Activated CD4-positive, CD25-positive, alpha-beta regulatory T cell (primary cell): ENCODE measurements at places on chromosomes 2 and 18.

DNA sequence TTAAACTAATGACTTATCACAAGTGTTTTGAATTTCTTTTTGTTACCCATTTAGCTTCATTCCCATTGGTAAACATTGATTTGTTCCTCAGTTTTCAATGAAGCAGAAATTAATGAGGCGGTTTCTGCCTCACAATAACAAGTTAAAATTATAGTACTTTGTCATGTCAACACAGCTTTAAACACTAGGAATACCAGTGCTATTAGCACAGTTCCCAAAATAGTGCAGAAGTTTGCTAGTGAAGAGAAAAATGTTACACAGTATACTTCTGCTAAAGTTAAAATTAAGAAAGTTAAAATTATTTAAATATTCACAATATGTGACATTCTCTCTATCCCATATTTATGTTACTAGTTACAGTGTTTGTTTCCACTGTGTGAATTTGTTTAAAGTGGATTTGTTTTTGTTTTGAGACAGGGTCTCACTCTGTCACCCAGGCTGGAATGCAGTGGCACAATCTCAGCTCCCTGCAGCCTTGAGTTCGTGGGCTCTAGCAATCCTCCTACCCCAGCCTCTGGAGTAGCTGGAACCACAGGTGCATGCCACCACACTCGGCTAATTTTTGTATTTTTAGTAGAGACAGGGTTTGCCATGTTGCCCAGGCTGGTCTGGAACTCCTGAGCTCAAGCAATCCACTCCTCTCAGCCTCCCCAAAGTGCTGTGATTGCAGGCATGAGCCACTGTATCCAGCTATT is 3.8 kb upstream of the CHN1 start:
- DNase-seq, result no peak

GRCh38 chr18:48599391-48599790 is 60.6 kb downstream of the CTIF start:
- no peak for DNase-seq

GRCh38 chr2:25483607-25484266 is 142.0 kb upstream of the DNMT3A start:
- DNase-seq, result no peak

- no peak for DNase-seq
Measured at GRCh38 chr2:36797324-36798070, 101.0 kb downstream of the VIT start.

DNA sequence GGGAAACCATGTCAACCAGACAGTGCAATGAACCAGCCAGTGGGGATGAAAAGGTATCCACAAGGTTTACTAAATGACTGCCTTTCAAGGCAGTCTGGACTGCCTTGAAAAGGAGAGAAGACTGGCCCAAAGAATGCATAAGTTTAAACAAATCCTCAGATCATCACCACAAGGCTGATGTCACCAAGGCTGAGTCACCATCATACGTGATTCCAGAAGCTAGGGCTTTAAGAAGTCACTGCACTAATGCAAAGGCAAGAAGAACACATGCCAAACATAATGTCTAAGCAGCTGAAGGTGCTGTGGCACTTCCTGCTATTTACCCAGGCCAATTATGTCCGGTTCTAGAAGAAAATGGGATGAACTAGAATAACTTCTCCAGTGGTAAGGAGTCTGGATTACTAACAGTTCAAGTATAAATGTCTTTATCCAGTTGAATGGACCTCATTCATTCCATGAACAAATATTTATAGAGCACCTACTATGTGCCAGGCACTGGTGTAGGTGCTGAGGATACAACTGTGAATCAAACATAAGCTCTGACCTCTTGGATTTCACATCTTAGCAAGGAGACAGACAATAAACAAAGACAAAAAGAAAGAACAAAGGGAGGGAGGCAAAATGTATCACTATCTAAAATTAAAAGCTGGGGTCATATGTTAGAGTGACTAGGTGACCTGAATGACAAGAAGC is 37.6 kb upstream of the ONECUT2 start:
- no peak for DNase-seq

DNA sequence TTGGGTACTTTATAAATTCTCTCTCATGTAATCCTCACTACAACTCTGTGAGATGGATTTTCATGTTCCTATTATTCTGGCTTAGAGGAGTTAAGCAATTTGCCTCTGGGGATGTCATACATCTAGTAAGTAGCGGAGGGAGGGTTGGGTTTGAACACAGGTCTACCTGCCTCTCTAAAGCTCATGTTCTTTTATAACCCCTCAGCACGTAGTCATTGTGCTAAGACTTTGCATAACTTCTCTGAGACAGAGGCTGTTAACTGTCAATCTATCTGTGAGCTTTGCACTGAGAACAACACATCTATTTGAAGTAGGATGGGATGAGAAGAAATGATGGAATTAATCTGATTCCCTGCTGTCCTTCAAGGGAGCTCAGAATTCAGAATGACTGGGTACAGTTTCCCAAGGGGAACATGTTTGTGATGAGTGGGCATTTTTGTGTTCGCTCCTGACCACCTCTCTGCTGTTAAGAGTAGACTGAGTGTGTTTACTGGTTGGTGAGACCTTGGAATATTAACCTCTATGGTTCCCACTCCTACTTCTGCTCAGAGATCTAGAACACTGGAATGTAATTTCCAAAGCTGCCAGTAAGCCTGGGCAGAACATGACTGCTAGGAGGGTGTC is 320.7 kb downstream of the SLC8A1 start:
- no peak for DNase-seq

DNA sequence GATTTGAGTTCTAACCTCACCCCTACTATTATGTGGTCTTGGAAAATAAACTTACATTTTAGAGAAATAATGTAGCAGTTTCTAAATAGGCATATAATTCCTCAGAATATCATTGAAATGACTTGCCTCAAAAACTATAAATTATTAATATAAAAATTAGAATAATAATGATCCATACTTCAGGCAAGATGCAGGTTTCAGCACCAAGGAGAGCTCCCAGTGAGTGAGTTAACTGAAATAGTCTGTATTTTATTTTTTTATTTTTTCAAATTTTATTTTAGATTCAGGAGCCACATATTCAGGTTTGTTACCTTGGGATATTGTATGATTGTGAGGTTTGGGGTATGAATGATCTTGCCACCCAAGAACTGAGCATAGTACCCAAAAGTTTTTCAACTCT is 472.2 kb upstream of the DCC start:
- DNase-seq, result no peak

- DNase-seq, result no peak
Measured at GRCh38 chr18:13269013-13269280, 50.4 kb downstream of the LDLRAD4 start.

DNA sequence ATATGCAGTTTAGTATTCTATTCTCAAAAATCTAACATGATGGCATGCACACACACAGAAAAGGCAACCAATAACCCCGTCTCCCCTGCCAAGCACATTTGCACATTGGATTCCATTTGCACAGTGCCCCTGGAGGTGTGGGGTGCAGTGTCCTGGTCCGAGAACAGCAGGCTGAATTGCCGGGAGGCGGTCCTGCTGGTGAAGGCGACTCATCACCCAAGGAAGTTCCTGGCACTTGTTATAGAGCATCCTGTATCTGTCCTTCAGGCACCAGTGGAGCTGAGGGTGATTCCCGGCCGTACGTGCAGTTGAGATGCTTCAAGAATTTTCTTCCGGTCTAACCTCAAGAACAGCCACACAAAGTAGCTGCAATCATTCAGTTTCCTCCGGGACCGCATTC is 73.0 kb upstream of the RAB12 start:
- no peak for DNase-seq

GRCh38 chr2:161096336-161096735 is 63.9 kb upstream of the TANK start:
- DNase-seq, result no peak

GRCh38 chr2:238793801-238794449 is 54.0 kb upstream of the TWIST2 start:
- no peak for DNase-seq

- DNase-seq, result no peak
Measured at GRCh38 chr2:67560771-67561456, 163.8 kb downstream of the ETAA1 start.

- no peak for DNase-seq
Measured at GRCh38 chr2:86142436-86143257, 36.6 kb downstream of the PTCD3 start.

DNA sequence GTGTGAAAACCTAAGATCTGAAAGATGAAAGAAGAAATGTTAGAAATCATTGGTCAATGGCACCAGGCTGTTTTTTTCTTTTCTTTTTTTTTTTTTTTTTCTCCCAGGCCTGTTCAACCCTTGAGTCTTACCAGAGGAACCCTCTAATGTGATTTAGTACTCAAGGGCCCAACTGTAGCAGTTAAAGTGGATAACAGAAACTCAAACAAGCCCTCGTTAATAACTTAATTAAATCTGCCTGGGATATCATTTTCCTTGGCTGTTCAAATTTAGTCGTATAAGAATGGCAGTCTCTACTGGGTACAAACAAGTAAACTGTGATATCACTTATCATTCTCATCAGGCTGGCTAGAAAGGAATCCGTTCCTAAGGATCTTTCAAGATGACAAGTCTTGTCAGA is 16.5 kb downstream of the ARL4C start:
- DNase-seq, result no peak

DNA sequence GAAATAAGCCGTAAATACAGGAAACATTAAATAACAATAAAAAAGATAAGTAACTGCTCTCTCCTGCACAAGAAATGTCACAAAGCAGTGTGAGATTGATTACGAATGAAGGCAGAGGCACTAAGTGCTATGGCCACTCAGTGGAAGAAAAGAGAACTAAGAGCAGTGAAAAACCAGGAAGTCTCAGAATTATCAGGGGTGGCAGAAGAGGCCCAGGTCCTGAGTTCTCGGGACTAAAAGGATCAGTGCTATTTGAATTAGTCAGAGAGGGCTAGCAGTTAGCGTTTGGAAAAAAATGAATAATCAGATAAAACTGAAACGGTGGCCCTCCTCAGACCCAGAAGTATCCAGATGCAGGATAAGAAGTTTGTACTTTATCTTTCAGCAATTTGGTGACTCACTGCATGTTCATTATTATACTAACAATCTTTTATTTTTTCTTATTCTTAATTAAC is 367.1 kb downstream of the ZEB2 start:
- no peak for DNase-seq

GRCh38 chr2:172985139-172985892 is 90.3 kb upstream of the MAP3K20 start:
- no peak for DNase-seq

DNA sequence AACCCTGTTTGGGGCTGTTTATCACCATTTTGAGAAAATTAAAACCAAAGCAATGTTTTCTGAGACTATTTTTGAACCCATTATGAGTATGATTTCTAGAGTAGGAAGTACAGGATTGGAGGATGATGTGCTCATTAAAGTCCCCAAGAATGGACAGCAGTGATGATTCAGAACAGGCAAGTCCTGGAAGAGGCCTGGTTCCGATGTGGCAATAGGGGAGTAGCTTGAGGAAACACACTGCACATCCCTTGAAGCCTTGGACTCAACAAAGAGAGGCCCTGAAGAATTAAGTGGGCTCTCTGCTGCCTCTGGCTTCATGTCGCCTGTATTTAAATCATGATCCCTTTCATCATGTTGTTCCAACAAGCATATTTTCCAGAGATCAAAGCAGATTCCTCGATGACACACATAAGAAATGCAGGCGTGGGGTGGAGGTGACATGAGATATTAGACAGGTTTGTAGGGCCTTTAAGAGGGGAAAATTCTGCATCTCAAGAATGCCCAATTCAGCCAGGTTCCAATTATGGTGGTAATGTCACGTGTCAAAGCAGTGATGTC is 242.2 kb downstream of the FHOD3 start:
- DNase-seq, result no peak

DNA sequence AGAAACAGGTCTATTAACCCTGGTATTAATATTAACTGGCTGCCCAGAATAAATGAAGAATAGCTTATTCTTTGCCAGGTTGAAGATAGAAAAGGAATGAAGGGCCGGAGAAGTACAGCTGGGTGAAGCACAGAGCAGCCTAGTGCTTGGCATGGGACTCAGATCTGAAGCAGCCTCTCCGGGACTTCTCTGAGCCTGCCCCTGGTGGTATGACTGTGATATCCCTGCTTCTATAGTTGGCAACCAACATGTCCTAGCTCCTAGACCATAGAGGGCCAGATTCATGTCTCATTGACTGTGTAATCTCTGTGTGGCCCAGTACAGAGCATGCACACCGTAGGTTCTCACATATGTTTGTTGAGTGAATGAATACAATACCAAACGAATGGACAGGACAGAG is 107.8 kb downstream of the MSH2 start:
- no peak for DNase-seq
